Mesothelial cell of epicardium (in vitro differentiated cells): ENCODE measurements at places on chromosomes 12 and 14. TPM values are rescaled to one million over a fixed set of nuclear protein-coding genes. Genes with fewer than 3 reads are reported as not detected.
A peak's percentile ranks its signal among the peaks of the same experiment; 100 is the strongest.

Gene MSI1
- total RNA-seq: 27.7 to 32.7 TPM (median 28.4 TPM) in 3 replicates

Gene RTL1
- total RNA-seq: 8.8 to 9.4 TPM (median 9.3 TPM) in 3 replicates

Gene MYRFL
- 0.16 to 0.18 TPM (median 0.18 TPM) in 3 replicates for total RNA-seq

Gene PRPF39
- 73.5 to 82.4 TPM (median 76.1 TPM) in 3 replicates for total RNA-seq

Gene TBX3
- total RNA-seq: 409 to 427 TPM (median 425 TPM) in 3 replicates

Gene COL2A1
- 70.9 to 86.4 TPM (median 80.6 TPM) in 3 replicates for total RNA-seq

DNA sequence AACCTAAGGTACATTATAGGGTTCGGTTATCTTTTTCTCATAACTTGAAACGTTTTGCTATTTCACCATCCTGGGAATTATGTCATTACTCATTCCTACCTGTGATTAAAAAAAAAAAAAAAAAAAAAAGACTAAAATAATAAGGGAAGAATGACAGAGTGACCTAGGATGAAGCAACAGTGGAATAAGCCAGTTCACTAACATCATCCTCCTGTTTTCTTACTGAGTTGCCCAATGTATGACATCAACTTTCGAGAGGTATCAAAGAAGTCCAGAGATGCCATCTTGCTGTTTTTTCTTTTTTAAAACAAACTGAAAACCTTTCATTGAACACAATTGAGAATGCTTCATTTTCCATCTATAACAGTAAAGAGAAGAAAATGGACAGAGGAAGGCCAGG lies 42.8 kb downstream of the AMN start:
- no peak for DNase-seq

- no peak for DNase-seq
Measured at GRCh38 chr12:91836696-91837095, 308.9 kb downstream of the BTG1 start.

GRCh38 chr14:50924236-50924635 lies 20.0 kb downstream of the PYGL start:
- DNase-seq: no peak

- DNase-seq: no peak
Measured at GRCh38 chr14:91021991-91022621, 38.3 kb downstream of the RPS6KA5 start.

- peak; percentile 52 for DNase-seq
Measured at GRCh38 chr12:114686773-114687500, 3.0 kb upstream of the TBX3 start.

DNA sequence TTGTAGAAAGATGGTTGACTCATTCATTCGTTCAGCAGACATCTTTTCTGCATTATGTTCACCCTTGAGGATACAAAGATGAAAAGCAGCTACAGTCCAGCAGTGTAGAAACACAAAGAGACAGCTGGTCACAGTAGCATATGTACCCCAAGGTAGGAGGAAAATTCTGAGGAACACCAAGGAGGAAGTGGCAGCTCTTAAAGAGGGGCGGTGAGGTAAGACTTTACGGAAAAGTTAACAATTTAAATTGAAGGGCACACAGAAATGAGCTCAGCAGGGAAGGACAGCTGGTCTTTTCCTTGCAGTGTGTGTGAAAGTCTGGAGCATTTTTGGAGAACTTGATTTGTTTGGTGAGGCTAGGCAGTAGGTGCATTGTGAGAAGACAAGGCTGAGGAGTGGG lies 3.5 kb downstream of the SLC35E3 start:
- no peak for DNase-seq

DNA sequence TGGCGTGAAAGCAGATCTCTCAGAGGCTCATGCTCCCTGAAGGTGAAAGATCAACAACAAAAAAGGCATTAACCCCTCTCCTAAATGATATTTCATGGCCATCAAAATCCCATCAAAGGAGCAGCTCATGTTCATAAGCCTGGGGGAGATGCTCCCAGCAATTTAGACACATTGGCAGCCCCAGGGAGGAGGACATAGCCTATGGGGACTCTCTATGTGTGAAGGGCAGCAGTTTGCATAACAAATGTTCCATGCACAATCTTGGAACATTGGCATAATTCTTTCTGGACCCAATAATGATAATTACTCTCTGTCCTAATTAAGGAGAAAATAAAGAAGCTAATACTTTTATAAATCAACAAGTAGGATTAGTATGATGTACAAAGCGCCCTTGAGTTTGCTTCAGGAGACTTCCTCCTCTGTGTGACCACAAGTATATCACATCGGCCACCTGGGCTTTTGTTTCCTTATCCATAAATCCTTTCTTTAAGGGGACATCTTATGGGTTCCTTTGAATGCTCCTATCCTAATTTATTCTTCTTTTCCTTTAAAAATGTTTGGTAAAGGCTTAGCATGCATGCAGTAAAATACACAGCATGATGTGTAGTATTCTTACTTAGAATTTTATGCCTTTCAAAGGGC lies 161.9 kb upstream of the PLEKHG7 start:
- no peak for DNase-seq

DNA sequence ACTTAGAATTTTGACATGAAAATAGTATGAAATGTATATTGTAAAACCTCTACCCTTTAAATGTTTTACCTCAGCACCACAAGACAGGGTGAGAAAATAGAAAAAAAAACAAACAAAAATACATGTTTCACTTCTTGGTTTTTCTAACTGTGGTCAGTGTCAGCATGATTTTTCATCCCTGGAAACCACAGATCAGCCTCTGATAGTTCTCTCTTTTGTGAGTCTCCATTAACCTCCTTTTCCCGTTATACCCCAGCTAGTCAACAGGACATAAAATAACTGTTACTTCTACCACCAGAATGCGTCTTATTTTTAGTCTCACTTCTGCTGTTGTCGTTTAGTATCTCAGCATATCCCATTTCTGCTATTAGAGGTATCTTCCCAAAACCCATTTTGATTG lies 48.3 kb upstream of the KCNMB4 start:
- no peak for DNase-seq

DNA sequence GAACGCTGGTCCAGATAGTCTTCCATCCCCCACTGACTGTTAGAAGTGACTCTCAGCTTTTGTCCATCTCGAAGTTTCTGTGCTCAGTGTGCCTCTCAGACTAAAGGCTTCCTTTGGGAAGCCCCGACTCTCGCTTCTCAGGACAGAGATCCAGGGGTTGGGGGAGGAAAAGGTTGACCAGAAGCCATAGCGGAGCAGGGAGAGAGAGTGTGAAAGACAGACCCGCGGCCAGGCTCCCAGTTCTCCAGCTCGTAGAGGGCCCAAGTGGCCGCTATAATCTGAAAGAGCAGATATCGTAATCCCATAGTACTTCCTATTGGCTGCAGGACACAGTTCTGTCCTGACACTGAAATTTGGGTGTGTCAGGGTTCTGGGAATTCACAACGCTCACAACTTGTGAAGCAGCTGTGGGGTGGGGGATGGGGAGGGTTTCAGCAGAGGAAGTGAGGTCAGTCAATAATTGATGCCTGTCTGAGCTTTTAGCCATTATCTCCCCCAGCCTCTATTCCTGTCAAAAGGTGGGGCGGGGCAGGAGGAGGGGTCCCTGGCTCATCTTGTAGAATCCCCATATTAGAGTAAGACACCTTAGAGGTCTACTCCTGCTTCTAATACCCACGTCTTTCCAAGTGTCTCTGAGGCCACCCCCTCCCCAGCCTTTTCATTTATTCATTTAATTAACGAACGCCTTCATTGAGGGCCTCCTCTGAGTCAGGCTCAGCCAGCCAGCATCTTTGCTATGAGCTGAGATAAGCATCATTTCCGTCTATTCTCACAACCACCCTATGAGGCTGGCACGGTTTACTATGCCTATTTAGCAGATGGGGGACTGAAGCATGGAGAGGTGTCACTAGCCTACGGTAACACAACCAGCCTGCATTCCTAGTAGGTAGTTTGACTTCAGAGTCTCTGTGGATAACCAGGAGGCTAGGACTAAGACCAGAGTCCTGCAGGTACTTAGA lies 1.6 kb upstream of the ACVRL1 start:
- no peak for DNase-seq

DNA sequence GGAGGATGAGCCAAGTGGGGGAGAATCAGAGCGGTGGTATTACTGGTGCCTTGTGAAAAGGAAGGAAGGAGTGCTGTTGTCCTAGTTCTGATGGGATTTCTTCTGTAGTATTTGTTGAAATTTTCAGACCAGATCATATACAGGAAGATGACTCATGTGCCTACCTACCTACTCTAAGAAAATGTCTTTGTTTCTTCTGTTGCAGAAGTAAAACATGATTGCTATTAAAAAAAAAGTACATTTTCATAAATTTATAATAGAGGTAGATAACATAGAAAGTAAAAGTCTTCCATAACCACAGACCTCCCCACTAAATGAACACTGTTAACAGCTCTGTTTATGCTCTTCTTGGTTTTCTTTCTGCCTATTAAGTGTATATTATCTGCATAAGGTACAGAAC lies 26.9 kb downstream of the SAMD4A start:
- DNase-seq: no peak

DNA sequence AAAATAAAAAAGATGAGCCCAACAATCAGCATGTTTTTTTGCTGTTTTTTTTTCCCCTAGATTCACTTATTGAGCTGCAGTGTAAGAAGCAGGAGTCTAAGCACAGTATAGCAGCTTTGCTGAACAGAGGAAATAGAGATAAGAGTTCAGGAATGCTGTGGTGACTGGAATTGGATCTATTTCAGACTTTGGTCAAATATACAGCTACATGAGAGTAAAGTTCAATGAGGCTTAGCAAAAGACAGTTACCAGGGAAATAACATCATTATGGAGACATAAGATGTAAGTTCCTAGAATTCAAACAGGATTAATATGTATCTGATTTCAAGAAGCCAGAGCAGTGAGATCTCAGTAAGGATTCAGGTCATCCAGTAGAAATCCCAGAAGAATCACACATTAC lies 613.0 kb downstream of the RPS29 start:
- no peak for DNase-seq
